Epithelial cell of esophagus (primary cell): ENCODE measurements at places on chromosomes 1 and 21.
A peak's percentile ranks its signal among the peaks of the same experiment; 100 is the strongest.

- peak; percentile 66 for DNase-seq
These were observed 72.2 kb downstream of the SNX7 start for GRCh38 chr1:98733782-98734112.

DNA sequence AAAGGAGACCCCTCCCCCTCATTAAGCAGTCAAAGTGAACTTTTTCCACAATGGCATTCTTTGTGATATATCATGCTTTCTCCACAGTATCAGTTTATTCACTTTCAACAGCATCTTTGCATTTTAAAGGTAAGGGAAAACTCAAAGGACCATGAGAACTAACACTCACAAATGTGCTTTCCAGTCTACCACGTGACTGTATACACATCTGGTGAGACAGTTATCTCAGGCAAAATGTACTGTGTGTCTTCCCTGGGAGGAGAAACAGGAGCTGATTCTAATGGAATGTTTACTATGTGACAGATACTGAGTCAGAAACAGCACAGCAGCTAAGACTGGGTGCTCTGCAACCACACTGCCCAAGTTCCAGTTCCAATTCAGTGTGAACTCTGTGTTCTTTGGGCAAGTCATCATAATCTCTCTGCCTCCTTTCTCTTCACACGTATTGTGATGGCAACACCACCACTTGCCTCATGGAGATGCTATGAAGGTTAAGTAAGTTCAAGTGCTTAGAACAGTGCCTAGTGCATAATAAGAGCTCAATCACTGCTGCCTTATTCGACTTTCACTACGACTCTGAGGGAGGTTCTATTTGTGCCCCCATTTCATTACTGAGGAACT, 79.0 kb downstream of the SLC45A1 start:
- DNase-seq: peak; percentile 96

DNA sequence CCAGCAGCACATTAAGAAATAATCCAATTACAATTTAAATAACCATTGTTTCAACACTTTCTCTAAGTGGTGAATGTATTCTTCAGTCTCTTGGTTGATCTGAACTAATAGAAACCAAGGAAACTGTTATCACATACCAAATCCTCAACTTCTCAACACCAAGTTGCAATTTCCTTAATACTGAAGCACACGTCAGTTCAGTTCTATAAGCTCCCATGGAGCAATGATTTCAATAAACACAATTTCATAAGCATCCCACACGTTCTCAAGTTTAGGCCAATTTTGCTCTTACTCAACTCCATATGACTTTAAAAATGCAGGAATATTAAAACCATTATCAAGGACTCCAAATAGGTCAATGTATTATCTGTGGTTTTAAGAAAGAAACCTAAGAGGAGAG, 5.8 kb upstream of the ERG start:
- no peak for DNase-seq

GRCh38 chr1:54436826-54437225, 30.6 kb upstream of the SSBP3 start:
- DNase-seq: no peak

- peak; percentile 95 for DNase-seq
These were observed at the start of gene PSMB4 for GRCh38 chr1:151399324-151400171. TSS of gene PSMB4 (plus strand) at chr1:151399573. CDS start at chr1:151399588, 15 bp downstream.

DNA sequence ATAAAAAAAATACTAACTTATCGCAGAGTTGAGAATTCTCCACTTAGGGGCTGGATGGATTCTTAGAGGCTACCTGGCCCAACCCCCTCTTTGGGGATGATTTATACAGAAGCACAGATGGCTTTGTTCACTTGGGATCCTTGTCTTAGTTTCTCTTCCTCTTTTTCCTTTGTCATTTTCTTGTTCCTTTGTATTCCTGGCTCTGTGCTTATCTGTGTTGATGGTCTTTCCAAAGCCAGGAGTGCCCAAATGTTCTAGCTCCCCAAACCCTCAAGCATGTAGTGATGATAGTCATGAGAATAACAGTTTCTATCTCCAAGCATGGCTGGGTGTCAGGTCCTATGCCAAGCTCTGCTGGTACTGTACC, 27.4 kb downstream of the EPHB2 start:
- DNase-seq: no peak

DNA sequence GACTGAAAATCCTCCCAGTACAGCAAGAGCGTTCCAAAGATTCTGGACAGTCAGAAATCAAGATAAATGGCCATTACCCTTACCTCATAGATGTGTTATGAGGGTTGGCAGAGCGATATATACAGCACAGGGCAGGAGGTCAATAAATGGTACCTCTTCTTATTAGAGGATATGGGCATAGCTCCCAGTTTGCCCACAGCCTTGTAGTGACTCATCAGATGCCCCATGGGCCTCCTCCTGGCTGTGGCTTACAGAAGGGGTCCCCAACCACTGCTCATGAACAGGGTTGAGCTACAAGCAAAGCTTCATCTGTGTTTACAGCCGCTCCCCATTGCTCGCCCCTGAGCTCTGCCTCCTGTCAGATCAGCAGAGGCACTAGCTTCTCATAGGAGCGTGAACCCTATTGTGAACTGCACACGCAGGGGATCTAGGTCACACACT, 7.3 kb upstream of the IFNGR2 start:
- DNase-seq: no peak

- DNase-seq: no peak
These were observed 292.4 kb downstream of the GRIK1 start for GRCh38 chr21:29647353-29647781.
